SK-N-MC (cell line): ENCODE measurements at places on chromosomes 12 and 14.

- DNase-seq = no peak
These were observed 613.8 kb downstream of the KCNH5 start for GRCh38 chr14:62431496-62431895.

GRCh38 chr14:100051543-100051942, 13.7 kb upstream of the EVL start:
- DNase-seq = no peak

DNA sequence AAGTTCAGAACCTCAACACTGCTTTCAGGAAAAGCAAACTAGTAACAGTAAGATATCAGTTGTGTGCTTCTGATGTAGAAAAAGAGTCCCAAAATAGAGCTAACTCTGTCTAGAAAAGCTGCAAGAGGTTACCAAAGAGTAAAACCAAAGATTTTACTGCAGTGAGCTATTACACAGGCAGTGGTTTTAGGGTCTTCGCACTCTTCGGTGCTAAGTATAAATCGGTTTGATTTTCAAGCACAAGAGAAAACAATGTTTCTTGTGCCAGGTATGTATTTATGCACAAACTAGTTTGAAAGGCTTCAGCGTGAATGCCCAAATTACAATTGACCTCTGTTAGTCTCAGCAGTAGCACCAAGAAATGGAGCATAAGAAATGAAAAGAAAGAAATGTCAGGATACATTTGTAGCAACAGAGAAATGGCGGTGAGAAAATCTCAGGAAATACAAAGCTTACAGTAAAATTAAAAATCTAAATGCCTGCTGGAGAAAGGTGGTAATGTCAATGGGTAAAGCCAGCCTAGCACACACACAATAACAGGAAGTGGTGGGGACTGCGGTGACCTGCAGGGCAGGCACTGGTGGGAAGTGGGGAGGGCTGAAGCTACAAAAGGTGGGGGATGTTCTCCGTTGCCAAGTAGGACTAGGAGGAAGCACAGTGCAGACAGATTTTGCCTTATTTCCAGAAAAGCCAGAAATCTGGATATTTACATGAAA, 18.0 kb upstream of the DYRK2 start:
- no peak for DNase-seq

- no peak for DNase-seq
These were observed 9.0 kb downstream of the CCDC85C start for GRCh38 chr14:99595034-99595433.

DNA sequence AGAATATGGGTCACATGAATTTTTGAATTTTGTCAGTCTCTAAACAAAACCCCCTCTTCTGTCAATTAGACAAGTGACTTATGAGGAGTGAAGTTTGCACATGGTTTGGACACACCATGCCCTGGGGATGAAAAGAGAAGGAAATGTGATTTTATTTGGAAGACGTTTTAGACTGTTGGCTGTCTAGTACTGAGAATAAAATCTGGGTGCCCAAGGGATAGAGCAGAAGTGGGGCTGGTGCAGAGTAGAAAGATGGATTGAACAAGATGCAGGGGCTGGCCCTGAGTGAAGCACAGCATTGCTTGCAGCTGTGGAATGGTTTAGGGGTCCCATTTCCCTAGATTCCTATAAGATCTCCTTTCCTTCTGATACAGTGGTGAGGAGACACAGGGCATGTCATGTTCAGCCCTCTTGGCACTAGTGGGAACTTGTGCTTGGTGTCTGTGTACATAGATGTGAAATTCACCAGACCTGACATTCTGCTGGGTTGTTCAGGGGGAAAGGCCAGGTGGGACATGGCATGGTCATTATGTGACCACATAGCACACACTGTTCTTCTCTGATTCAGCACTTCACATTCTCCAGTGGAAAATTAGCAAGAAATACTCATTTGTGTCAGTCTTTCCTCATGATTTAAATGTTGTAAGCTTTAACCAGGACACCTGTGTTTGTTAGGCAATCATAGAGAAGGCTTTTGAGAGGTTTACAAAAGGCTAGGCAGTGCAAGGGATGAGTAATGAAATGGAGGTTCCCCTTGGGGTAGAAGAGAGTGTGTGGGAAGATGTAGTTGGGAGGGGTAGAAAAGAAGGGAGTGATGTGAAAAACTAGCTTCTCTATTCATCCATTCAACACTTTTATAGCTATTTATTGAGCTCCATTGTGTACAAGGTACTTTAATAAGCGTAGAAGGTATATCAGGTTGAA, 202.3 kb upstream of the IGF1 start:
- no peak for DNase-seq

- no peak for DNase-seq
These were observed at the start of gene DENND5B for GRCh38 chr12:31590642-31591379. Gene DENND5B, minus strand, starts transcription at chr12:31591136. Its CDS starts 304 bp downstream, at chr12:31590832.

DNA sequence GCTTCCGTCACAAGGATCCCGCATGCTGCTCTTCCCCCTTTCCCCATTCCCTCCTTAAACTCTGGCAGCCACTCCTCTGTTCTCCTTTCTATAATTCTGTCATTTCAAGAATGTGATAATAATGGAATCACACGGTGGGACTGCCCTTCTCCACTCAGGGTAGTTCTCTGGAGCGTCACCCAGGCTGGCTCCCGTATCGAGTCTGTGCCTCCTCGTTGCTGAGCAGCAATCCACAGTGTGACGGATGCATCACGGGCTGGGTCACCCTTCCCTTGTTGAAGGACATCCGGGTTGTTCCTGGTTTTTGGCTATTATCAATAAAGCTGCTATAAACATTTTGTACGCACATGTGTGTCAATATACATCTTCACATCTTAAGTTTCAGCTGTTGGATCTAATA, 5.7 kb upstream of the SYNE3 start:
- DNase-seq = no peak

GRCh38 chr14:63793376-63793775, 59.4 kb upstream of the SYNE2 start:
- no peak for DNase-seq

- DNase-seq = no peak
These were observed 29.9 kb downstream of the SLC41A2 start for GRCh38 chr12:104928036-104928745.

GRCh38 chr14:105602799-105603793, 76.7 kb downstream of the TMEM121 start:
- no peak for DNase-seq

DNA sequence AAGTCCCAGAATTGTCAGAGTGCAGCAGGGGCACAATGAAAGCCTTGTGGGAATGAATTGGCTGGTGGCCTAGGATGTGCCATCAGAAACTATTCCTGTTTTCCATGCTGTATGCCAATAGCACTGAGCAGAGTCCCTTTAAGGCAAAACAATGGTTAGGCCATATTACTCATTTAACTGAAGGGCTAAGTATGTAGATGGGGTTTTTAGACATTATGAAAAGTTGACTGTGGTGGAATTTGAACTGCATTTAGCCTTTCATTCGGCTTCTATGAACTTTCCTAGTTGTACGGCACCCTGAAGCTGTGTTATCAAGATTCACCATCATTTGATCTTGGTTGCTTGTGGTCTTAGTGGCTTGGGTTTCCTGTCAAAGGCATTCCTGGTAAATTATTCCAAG, 24.8 kb downstream of the IL26 start:
- DNase-seq = no peak

- DNase-seq = no peak
These were observed 35.7 kb upstream of the DDX11 start for GRCh38 chr12:31037931-31038330.

DNA sequence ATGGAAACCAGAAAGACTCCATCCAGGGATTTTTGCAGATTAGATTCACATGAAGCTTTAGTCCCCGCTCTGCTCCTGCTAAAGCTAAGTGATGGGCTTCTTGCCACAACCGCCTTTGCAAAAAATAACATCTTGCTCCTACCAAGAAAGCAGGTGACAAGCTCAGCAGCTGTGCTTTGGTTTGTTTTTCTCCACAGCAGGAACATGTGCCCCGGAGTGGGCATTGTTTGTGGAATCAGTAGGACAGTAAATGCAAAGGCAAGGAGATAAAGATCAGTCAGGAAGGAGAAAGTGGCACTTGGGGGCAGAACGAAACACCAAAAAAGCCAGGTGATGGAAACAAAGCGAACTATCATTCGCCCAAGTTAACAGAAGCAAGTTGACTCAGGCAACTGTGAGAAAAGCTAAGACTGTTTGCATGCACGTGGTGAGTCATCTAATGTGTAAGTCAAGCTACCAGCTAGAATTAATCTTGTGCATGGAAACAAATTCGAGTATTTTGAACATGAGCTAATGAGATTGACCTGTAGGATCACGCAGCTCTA, 165.5 kb upstream of the PLXNC1 start:
- no peak for DNase-seq

- DNase-seq = no peak
These were observed 31.2 kb downstream of the ARL6IP4 start for GRCh38 chr12:123011701-123012100.

DNA sequence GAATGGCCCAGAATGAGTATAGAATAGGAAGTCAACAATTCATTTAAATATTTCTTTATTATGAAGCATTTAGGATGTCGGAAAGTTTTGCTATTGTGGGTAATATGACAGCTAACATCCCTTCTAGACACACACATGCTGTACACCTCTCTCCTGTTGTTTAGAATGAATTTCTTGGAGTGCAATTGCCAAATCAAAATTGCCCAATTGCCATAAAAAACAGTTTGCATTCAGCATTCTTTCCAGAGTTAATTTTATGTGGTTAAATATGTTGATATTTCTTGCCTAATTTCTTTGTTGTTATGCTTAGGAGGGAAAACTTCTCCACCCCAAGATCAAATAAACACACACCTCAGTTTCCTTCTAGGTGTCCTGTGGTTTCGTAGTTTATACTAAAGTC, 16.9 kb upstream of the SMCO2 start:
- DNase-seq = no peak

DNA sequence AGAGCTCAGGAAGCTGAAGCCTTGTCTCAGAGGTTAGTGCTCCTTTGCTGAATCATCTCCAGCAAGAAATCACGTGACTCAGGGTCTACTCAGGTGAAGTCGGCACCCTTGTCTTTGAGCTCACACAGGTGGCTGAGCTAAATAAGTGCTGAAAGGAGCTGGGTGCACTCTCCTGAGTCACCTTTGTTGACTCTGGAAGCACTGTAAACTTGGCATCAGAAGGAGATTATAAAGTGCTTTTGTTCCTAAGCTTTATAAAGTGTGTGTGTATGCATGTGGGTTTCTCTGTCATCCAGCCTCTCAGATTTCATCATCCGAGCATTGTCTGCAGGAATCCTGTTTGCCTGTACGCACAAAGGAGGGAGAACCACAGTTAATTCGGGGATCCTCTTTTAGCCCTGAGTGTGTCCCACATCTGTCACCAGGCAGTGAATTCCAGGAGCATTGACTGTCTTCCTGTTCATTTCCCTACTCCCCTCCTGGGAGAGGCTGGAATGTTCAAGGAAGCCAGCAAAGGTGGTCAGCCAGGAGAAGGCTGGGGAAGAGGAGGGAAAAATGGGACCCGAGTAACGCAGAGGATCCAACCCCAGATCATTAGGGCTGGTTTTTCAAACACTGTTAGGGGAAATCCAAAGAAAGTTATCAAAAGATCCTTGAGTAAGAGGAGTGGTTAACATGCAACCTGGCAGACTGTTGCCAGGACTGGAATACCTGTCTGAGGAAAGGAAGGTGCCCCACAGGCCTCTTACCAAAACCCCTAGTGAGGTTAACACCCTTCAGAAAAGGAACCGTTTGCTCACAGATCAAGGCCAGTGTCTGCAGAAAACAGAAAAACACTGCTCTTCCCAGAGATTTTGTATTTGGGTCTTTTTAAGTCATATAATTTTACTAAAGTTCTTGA, 157.5 kb upstream of the HIF1A start:
- DNase-seq = no peak

DNA sequence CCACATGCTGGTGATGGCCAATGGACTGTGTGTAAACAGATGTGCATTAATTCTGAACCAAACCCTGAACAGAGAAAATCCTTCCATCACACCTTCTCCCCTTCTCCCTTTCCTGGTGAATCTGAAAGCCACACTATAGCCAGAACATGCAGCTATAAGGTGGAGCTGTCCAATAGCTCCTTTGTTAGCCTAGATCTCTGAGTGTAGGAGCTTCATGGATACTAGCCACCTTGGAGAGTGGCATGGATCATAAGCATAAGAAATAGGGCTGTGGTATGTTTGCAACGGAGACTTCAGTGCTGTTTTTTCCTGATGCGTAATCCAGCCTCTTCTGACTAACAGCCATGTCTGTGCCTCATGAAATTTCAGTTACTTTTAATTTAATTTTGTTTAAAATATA, 364.5 kb downstream of the BTG1 start:
- DNase-seq = no peak

- no peak for DNase-seq
These were observed 39.8 kb downstream of the C12orf42 start for GRCh38 chr12:103456006-103456405.

DNA sequence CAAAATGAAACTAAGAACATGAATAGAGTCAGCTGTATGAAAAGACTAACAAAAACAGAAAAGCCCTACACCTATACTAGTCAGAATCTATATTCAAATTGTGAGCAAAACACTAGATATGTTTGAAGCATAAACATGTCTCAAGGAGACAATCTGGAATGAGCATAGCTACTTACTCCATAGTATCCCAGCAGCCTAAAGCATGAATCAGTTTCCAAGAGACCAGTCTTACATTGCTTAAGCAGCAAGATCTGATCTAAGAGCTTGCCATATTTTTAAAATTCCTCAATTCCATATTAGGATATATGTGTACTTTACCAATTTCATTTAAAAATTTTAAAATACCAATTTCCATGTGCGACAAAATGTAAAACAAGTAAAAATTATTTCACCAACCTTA, 7.7 kb downstream of the CAPS2 start:
- DNase-seq = no peak

GRCh38 chr14:37643701-37644100, 48.3 kb downstream of the TTC6 start:
- DNase-seq = no peak

- DNase-seq = no peak
These were observed 5.2 kb downstream of the TRHDE start for GRCh38 chr12:72277415-72277814.

GRCh38 chr14:59565087-59565486, 11.5 kb downstream of the CCDC175 start:
- no peak for DNase-seq

GRCh38 chr12:120761519-120761934, 35.9 kb downstream of the ACADS start:
- no peak for DNase-seq

GRCh38 chr12:30345744-30346471, 349.8 kb downstream of the IPO8 start:
- no peak for DNase-seq

- DNase-seq = no peak
These were observed 299.0 kb downstream of the CCDC91 start for GRCh38 chr12:28489246-28489645.

DNA sequence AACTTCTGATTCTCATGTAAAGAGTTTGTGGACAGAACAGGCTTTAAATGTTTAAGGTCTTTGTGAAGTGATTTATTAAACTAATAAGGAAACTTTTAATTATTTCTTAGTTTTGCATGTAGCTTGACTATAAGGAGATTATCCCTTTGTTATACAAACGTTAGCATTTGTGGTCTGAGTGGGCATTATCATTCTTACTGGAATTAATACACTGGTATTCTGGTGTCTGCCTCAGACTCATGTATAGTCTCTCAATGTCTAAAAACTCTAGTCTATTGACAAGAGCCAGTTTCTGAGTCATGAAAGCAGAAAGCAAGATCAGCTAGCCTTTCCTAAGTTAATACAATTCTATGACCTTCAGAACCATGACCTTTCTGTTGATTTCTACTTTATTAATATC, 51.3 kb downstream of the SOX5 start:
- no peak for DNase-seq

- DNase-seq = no peak
These were observed 59.1 kb upstream of the EGLN3 start for GRCh38 chr14:34009956-34010355.

GRCh38 chr14:33728010-33728498, 222.8 kb downstream of the EGLN3 start:
- no peak for DNase-seq
